ENCODE measurements at places on chromosomes 7 and 10. TPM values are rescaled to one million over a fixed set of nuclear protein-coding genes. Genes with fewer than 3 reads are reported as not detected.
A peak's percentile ranks its signal among the peaks of the same experiment; 100 is the strongest.

DNA sequence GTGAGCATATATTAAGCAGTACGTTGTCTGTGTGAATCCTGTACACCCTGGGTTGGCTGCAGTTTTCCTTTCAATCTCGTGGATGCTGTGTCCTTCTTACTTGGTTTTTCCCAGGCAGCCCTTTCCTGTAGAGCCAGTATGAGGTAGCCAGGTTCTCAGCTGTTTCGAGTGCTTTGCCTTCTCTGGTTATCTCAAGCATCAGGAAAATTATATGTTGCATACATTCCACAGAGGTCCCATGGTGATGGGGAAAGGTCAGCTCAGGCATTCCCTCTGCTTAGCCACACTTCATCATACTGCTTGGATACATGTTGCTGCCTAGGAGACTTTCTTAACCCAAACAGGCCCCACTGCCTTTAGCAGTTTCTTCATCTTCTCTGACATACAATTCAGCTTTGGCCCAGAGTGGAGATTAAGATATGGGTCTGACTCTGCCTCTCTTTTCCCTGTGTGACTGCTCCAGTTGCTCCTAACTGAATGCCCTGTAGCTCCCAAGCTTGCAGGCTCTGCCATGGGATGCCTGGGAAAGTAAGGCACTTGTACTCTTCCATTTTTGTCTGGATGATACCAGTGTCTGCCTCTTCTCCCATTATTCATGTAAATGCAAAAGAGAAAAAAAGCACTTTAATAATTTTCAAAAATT lies 11.3 kb downstream of the GNAI1 start:
- H3K27ac ChIP-seq = no peak overlapping the region
- H3K4me1 ChIP-seq = no peaks in the 10 kb centered on the region
- H3K36me3 ChIP-seq = no peaks in the 10 kb centered on the region
- H3K4me3 ChIP-seq = no peak overlapping the region
- no peak for DNase-seq

- DNase-seq = no peak
- H3K27me3 ChIP-seq = no peaks in the 10 kb centered on the region
- no peak overlapping the region for H3K4me3 ChIP-seq
- no peaks in the 10 kb centered on the region for H3K4me1 ChIP-seq
Observed at GRCh38 chr10:30847199-30847598, 184.5 kb downstream of the ZNF438 start.

DNA sequence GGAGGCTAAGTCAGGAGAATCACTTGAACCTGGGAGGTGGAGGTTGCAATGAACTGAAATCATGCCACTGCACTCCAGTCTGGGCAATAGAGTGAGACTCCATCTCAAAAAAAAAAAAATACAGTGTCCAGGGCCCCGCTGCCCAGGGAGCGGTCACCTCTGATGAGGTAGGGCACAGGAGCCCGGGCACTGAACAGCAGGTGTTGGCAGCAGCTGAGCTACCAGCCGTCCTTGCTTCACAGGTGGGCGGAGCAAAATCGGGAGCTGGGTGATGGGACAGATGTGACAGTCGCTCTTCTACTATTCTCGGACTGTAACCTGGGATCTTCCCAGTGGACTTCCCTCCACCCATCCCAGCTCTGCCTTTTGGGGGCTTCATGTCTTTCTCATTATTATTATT lies 49.4 kb downstream of the GTF2IRD1 start:
- no peaks in the 10 kb centered on the region for H3K4me1 ChIP-seq
- no peaks in the 10 kb centered on the region for H3K36me3 ChIP-seq
- H3K27ac ChIP-seq = no peak overlapping the region
- no peaks in the 10 kb centered on the region for H3K27me3 ChIP-seq
- DNase-seq = no peak
- H3K4me3 ChIP-seq = no peak overlapping the region

DNA sequence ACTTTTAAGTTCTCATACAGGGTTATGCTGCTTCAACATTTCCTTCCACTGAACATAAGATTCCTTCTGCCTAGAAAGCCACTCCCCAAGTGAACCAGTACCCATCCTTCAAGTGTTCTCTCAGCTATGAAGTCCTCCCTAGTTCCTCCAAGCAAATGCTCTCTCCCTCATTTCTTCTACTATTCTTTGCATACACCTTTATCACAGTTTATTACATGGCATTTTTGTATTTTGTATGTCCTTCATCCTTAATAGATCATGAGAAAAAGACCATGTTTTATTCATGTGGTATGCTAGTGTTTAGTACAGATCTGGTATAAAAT lies 1.9 kb downstream of the SYPL1 start:
- no peak overlapping the region for H3K27ac ChIP-seq
- no peaks in the 10 kb centered on the region for H3K36me3 ChIP-seq
- H3K4me1 ChIP-seq = peaks cover 15% of the 10 kb centered on the region

DNA sequence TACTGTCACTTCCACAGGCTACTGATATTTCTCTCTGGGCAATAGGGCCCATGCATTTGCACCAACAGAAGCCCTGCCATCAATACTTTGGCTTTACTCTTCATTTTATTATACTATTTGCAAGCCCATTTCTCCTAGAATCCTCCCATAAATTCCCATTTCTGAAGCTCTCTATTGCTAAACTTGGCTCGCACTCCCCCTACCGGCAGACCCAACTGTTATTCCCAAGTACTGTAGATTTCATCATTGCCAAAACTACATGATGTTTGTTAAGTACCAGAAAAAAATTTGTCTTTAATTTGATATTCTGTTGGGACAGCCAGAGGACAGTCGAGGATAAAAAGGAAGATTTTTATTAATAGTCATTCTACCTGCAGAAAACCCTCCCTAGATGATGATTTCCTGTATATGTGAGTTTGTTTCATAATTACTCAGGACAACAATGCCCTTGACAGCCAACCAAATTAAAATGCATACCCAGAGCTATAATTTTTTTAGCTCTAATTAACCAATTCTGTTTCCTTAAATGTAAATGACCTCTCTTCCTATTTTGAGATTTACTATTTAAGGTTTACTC lies 298.6 kb downstream of the REEP3 start:
- no peaks in the 10 kb centered on the region for H3K27me3 ChIP-seq
- peak; percentile 59 for DNase-seq
- no peak overlapping the region for H3K4me3 ChIP-seq
- no peak overlapping the region for H3K27ac ChIP-seq
- H3K4me1 ChIP-seq = no peaks in the 10 kb centered on the region
- H3K36me3 ChIP-seq = no peaks in the 10 kb centered on the region

- H3K4me3 ChIP-seq = no peak overlapping the region
- DNase-seq = no peak
- no peaks in the 10 kb centered on the region for H3K36me3 ChIP-seq
- no peak overlapping the region for H3K27ac ChIP-seq
- no peaks in the 10 kb centered on the region for H3K4me1 ChIP-seq
Observed at GRCh38 chr10:131862548-131862947, 38.3 kb upstream of the PPP2R2D start.

GRCh38 chr7:14839307-14839706 lies 63.2 kb downstream of the DGKB start:
- no peaks in the 10 kb centered on the region for H3K27me3 ChIP-seq
- H3K4me1 ChIP-seq = no peaks in the 10 kb centered on the region
- no peak overlapping the region for H3K27ac ChIP-seq
- no peaks in the 10 kb centered on the region for H3K36me3 ChIP-seq
- no peak for DNase-seq

DNA sequence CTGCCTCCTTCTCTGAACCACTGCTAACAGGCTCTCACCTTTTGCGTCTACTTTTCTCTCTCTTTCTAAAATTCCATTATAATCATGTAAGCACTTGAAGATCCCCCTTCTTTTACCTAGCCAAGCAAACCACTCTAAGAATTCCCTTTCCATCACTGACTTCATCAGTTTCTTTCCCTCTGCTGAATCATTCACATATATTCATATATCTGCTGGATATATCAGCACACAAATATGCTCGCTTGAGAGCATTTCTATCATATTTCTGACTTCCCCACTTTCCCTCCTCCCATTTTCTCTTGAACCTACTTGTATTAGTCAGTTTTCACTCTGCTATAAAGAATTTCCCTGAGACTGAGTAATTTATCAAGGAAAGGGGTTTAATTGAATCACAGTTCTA lies 84.2 kb upstream of the LRRN3 start:
- no peaks in the 10 kb centered on the region for H3K27me3 ChIP-seq
- no peaks in the 10 kb centered on the region for H3K36me3 ChIP-seq

DNA sequence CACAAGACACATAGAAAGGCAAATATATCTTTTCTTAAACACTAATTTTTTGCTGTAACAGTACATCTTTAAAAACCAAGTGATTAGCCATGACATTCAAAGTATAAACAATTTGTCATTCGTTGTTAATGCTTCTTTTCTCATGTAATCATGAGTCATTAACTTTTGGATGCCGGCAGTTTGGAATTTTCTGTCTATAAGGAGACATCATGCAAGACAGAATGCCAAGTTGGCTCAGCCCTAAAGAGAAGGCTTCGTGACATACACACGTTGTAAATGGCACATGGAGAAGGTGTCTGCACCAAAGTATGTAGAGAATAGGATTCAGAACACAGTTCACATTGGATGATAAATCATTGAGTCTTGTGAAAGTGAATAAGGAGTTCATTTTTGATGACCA lies 35.9 kb downstream of the CCDC3 start:
- no peak overlapping the region for H3K27ac ChIP-seq
- no peak overlapping the region for H3K4me3 ChIP-seq
- DNase-seq = no peak
- no peaks in the 10 kb centered on the region for H3K27me3 ChIP-seq

DNA sequence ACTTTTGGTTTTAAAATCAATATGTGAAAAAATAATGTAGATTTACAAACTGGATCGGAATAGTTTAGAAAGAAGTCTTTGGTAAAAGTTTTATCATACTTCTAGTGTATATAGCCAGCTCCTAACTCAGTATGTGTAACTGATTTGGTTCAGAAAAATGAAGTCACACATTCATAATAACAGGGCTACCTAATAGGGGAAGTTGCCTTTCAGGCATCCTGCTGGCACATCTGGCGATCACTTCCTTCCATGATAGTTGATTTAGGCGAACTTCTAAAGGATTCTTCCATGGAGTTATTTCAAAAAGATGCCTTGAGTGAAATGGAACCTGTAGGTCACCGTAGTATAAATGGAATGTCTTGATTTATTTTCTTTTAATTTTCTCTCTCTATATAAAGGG lies 69.1 kb downstream of the SHH start:
- no peak for DNase-seq
- no peaks in the 10 kb centered on the region for H3K4me1 ChIP-seq
- peaks cover 20% of the 10 kb centered on the region for H3K36me3 ChIP-seq
- H3K27ac ChIP-seq = no peak overlapping the region
- no peak overlapping the region for H3K4me3 ChIP-seq

DNA sequence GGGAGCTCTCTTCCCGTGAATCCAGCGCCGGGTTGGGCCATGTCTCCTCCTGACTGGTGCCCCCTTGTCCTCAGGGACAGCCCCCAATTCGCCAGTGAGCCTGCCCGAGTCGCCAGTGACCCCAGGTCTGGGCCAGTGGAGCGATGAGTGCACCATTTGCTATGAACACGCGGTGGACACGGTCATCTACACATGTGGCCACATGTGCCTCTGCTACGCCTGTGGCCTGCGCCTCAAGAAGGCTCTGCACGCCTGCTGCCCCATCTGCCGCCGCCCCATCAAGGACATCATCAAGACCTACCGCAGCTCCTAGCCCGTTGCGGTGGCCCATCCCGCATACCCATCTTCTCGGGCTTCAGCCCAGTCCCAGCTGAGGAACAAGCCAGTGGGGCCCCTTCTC lies 96.6 kb downstream of the NEURL1 start:
- H3K27ac ChIP-seq = no peak overlapping the region
- DNase-seq = no peak
- peaks cover 3% of the 10 kb centered on the region for H3K4me1 ChIP-seq
- H3K36me3 ChIP-seq = no peaks in the 10 kb centered on the region

GRCh38 chr10:113397047-113397446 lies 155.8 kb upstream of the HABP2 start:
- no peaks in the 10 kb centered on the region for H3K4me1 ChIP-seq
- no peaks in the 10 kb centered on the region for H3K36me3 ChIP-seq
- DNase-seq = no peak
- H3K27ac ChIP-seq = no peak overlapping the region
- no peaks in the 10 kb centered on the region for H3K27me3 ChIP-seq

GRCh38 chr10:132643709-132644526 lies 106.3 kb downstream of the INPP5A start:
- peaks cover 6% of the 10 kb centered on the region for H3K4me1 ChIP-seq
- H3K27me3 ChIP-seq = no peaks in the 10 kb centered on the region

- H3K27ac ChIP-seq = no peak overlapping the region
- DNase-seq = peak; percentile 64
- no peak overlapping the region for H3K4me3 ChIP-seq
- H3K4me1 ChIP-seq = no peaks in the 10 kb centered on the region
Observed at GRCh38 chr7:38932509-38933168, 23.6 kb upstream of the VPS41 start.

The LAMB4 gene
- 0.27 TPM for total RNA-seq

The C10orf67 gene
- not detected for total RNA-seq

The PAX2 gene
- 0.15 TPM for total RNA-seq

The ATE1 gene
- 32.9 TPM for total RNA-seq

The GIMAP1 gene
- total RNA-seq = 0.94 TPM

The HOXA6 gene
- 29.6 TPM for total RNA-seq

The PAPOLB gene
- 0.05 TPM for total RNA-seq

The CCDC3 gene
- total RNA-seq = 1.4 TPM

All from colonic mucosa (tissue), 4 donors.